ENCODE measurements at places on chromosomes 5 and 9.

- DNase-seq: no peak
These were observed 127.4 kb downstream of the BARX1 start for GRCh38 chr9:93827545-93828330.

- no peak for DNase-seq
These were observed 385.2 kb upstream of the KLF4 start for GRCh38 chr9:107874591-107875369.

GRCh38 chr9:120545701-120546550, 34.0 kb downstream of the CDK5RAP2 start:
- DNase-seq: no peak

GRCh38 chr5:51018423-51018822, 352.0 kb downstream of the PARP8 start:
- DNase-seq: no peak

GRCh38 chr5:174325961-174326360, 280.5 kb downstream of the NSG2 start:
- no peak for DNase-seq

GRCh38 chr5:104951829-104952228, 1389.2 kb upstream of the NUDT12 start:
- DNase-seq: no peak

GRCh38 chr5:172670005-172670402, 28.9 kb downstream of the NEURL1B start:
- DNase-seq: no peak

GRCh38 chr9:91775011-91775707, 174.9 kb downstream of the ROR2 start:
- DNase-seq: peak; percentile 50

DNA sequence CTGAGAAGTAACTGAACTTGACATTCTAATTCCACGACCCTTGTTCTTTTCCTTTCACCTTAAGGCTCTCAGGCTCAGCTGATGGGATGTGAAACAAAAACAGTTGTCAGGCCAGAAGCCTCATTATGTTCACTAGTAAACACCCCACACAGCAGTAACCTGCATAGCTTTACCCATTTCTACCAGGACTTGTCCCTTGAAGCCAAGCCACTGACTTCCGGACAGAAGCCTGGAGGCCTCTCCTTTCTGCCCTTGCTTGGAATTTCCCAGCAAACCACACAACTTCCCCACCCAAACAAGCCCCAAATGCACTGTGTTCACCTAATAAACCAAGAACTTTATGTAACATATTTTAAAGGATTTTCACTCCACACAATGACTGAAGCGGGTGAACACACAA, 19.6 kb downstream of the PRUNE2 start:
- no peak for DNase-seq

DNA sequence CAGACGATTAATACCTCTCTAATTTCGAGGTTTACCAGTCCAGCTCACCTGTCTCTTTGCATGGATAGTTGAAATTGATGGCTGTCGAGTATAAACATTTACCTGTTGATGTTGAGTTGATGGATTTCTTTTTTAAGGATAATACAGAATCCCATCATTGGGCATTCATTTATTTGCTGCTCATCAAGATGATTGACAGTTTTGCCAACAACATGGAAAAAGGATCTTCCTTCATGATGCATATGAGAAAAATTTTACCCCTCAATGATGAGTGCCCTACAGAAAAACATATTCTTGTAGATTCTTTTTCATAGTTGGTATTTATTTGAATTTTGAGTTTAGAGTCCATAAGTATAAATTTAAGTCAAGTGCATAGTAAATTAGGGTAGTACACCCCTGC, 59.2 kb downstream of the ZCCHC7 start:
- DNase-seq: no peak

DNA sequence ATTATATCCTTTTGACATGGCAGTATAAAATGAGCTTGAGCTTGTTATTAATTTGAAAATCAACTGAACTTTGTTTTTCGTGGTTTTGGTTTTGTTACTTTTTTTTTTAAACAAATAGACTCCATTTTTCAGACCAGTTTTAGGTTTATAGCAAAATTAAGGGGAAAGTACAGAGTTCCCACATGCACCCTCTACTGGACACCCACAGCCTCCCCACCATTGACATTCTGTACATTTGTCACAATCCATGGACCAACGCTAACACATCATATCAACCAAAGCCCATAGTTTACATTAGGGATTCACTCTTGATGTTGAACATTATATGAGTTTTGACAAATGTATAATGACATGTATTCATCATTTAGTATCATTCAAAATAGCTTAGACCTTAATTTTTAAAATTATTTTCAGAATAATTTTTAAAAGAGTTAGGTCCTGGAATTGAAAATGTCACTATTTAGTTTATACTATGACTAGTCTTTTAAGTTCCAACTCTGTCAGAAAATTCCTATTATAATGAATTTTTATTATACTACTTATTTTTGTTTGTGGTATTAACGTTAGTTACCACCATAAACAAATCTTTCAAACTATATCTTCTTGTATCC, 35.3 kb upstream of the JMY start:
- DNase-seq: no peak

DNA sequence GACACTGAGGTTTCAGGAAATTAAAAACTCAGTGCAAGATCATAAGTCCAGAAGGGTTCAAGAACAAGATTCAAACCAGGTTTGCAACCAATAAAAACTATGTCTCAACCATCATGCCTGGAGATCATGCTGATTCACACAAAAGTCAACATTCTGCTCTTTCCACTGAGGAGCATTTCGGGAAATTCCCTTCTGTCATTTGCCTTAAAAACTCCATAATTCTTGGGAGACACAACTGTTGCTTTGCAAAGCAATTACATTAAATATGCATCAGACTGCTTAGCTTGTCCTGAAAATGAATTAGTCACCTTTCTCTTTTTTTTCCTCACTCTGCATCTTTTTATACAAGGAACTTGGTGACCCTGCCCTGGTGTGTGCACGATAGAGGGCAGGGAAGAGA, 275.9 kb upstream of the ZNF462 start:
- DNase-seq: no peak

DNA sequence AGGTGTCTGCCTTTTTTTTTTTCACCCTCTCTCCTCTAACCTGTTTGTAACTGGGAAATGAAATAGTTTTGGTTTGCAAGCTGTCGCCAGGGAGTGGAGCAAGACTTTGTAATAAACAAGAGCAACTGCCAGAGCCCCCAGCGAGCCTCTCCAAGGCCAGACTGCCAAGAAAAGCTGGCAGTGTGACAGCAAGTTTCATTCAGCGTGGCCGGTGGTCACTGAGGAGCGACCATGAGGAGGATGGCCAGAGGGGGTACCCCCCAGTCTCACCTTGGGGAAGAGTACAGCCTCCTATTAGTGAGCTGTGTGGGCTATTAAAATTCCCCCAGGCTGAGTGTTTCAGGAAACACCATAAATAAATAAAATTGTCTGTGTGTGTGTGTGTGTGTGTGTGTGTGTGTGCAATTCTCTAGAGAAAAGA, 49.9 kb downstream of the ZFAND5 start:
- DNase-seq: no peak

DNA sequence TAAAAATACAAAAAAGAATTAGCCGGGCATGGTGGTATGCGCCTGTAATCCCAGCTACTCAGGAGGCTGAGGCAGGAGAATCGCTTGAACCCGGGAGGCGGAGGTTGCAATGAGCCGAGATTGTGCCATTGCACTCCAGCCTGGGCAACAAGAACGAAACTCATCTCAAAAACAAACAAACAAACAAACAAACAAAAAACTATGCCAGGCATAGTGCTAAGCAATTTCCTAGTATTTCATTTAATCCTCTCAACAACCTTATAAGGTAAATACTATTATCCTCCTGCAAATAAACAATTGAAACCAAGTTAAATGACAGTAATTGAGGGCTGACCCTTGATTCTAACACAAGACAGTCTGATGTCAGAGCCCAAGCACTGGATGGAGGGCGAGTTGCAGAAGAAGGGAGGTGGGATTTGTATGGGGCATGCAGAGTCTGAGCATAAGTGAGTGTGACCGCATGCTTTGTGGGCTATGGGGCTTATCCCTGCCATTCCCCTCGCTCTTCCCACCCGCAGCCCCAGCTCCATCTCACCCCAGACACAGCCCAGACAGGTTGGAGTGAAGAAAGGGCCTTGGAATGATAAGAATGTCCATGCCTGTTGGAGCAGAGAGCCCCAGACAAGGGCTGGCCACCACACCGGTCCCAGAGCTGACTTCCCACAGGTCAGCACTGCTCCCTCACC, 24.3 kb upstream of the RPS14 start:
- DNase-seq: no peak

- no peak for DNase-seq
These were observed 104.1 kb upstream of the BASP1 start for GRCh38 chr5:17113174-17113958.

DNA sequence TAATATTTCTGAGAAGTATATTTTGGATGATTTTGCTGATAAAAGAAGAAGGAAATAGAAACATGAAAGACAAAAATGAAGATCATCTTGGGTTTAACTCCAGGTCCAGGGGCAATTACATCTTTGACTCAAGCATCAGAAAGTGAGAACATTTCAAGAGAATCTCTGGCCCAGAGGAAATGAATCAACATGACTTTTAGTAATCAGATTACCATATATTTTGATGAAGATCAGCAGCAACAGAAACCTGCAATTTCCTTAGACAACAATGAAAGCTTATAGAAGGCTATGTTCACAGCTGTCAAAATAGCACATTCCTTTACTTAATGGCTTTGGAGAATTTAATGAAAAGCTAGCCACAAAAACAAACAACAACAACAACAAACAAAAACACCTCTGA, 638.1 kb downstream of the EFNA5 start:
- DNase-seq: no peak

DNA sequence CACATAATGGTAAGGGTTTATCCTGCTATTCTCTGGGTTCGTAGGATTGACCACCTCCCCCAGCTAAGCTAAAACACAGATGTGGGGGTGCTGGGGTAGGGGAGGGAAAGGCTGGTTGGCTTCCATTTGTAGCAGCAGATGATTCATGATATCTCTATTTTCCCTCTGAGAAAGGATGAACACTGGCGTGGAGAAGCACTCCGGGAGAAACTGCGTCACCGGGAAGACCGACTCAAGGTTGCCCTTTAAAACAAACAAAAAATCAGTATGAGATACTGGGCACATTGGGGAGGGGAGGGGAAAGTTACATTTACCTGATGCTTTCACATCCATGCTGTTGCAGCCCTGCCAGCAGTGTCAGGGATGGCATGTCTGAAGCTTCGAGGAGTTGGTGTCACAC, 28.2 kb downstream of the RAB14 start:
- DNase-seq: no peak

DNA sequence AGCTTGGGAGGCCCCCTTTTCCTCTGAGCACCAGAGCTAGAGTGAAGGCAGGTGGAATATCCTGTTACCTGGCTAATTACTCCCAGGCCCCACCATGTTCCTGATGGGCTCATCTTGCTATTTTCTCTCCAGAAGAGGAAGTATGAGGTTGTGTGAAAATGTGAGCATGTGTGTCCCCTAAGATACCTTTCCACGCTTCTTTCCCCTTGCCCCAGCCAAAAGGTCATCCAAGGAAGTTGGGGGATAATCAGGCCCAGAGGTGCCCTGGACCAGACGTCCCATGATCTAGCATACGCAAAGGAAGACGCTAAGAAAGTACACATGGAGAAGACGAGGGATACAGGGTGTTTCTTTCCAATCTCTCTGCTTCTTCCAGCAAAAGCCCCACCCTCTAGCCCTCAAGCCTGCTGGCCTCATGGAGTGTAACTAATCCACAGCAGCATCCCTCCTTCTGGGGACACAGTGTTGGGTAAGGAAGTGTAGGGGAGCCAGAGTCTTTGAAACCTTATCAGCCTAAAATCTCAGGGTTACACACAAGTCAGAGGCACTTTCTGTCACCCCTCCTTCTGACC, 115.3 kb downstream of the SLC1A3 start:
- no peak for DNase-seq

- DNase-seq: no peak
These were observed 75.7 kb downstream of the MED10 start for GRCh38 chr5:6302684-6303083.
